Foreskin keratinocyte (primary cell): ENCODE measurements at places on chromosomes 7 and 10. TPM values are rescaled to one million over a fixed set of nuclear protein-coding genes. Genes with fewer than 3 reads are reported as not detected.

GSTO1 gene
- 168 and 181 TPM in 2 replicates for total RNA-seq

CRYGN gene
- not detected in 2 replicates for total RNA-seq

ANKRD61 gene
- 0.14 and 0.28 TPM in 2 replicates for total RNA-seq

ACBD7 gene
- total RNA-seq = 0.07 and 0.20 TPM in 2 replicates

LIPJ gene
- not detected in 2 replicates for total RNA-seq

ARHGEF35 gene
- 13.7 and 29.0 TPM in 2 replicates for total RNA-seq

WASL gene
- total RNA-seq = 34.4 and 35.7 TPM in 2 replicates

GPR146 gene
- not detected in 2 replicates for total RNA-seq

PDCD11 gene
- 47.9 and 53.1 TPM in 2 replicates for total RNA-seq

DNA sequence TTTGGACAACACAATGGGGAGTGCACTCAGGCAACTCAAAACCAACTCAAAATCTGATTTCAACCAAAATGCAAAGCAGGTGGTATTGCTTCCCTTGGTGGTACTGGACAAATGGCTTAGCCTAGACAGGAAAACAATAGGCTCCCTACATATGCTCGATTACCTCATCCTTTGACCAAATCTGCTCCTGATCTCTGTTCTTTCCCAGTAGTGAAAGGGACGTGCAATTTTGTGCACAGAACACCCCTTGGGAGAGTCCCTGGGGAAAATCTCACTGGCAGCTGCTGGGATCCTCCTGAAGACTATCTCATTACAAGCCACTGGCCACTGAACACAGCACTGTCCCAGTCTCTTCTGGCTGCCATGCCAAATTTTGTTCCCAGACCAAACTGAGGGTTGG is 149.2 kb upstream of the VSTM2A start:
- DNase-seq = no peak

- DNase-seq = no peak
These were observed 98.5 kb downstream of the GRB10 start for GRCh38 chr7:50684011-50684712.

GRCh38 chr7:6448943-6449543 is 1.3 kb upstream of the DAGLB start:
- DNase-seq = no peak

- no peak for DNase-seq
These were observed 214.3 kb downstream of the JAZF1 start for GRCh38 chr7:27966219-27966780.

- no peak for DNase-seq
These were observed 131.7 kb upstream of the FAM20C start for GRCh38 chr7:60706-61105.

DNA sequence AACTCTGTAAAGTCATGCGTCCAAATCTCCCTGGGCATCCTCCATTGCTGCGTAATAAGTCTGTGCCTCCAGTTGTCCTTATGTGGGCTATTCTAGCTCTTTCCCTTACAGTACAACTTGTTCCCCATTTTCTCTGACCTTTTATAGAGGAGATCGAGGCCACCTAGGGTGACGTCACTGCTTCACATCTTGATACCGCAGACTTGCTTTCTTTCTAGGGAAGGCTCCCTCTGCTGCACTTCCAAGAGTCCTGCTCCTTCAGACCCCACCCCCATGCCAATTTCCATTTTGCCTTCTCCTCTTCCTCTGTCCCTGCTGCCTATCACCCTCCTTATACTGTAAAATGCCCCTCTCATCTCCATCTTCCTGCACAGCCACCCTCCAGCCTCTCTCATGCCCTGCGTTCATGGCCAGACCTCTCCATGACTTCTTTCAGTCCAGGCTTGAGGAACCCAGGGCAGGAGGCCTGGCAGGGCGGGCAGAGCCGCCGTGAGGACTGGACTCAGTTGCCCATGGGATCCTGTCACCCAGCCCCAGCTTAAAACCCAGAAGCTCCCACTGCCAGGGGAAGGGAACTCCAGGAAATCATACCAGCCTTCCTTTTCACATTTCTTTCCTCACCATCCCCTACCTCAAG is 57.5 kb downstream of the CAMK1D start:
- no peak for DNase-seq

DNA sequence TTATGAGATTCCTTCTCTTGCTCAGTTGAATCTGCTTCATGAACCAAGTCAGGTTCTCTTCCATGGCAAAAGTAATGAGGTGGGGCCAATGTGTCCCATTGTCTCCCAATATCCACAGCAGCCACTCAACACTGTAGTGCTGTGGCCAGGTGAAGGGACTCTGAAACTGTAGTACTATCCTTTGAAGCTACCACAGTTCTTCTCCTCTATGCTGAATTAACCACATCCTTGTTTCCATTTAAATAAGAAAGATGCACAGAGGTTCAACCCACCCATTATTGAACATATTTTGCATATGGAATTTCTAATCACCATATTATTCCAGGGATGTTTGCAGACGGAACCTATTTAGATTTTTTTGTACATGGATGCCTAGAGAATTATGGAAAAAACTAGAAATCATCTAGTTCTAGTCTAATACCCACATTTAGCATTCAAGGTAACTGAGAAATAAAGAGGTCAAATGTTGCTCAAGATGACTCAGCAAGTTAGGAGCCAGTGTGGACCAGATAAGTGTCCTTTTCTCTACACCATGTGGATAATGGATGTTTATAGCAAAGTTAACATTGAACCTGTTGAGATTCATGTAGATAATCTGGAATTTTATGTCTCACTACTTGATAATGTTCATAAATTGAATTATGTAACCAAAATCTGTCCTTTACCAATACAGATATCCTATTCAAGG is 64.5 kb downstream of the LRRTM3 start:
- no peak for DNase-seq

- DNase-seq = no peak
These were observed 136.0 kb upstream of the WNT16 start for GRCh38 chr7:121192834-121193233.

GRCh38 chr10:88952647-88953111 is at the start of gene ACTA2:
Gene ACTA2, minus strand, starts transcription at chr10:88952773. Its CDS starts 3,843 bp downstream, at chr10:88948930.
- no peak for DNase-seq

- DNase-seq = no peak
These were observed 44.2 kb upstream of the PIK3AP1 start for GRCh38 chr10:96764425-96765060.

DNA sequence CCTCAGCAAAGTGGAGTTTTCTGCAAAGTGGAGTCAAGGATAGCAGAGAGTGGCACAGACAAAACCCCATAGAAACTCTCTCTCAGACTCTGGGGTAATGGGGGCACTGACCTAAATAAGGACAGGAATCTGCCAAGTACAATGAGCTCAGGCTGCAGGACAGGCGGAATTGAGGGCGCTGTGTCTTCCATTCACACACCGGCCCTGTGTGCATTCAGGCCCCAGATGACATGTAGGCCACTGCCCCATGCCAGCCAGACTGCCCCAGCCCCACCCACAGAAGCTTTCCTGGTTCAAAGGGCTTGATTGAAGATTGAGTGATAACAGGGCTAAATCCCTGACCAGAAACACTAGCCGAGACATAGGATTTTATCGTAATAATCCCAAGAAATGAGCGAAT is 52.7 kb downstream of the EEPD1 start:
- DNase-seq = no peak

GRCh38 chr10:49508654-49509053 is 30.3 kb downstream of the ERCC6 start:
- no peak for DNase-seq

GRCh38 chr10:100873827-100874326 is 38.9 kb upstream of the SLF2 start:
- no peak for DNase-seq

DNA sequence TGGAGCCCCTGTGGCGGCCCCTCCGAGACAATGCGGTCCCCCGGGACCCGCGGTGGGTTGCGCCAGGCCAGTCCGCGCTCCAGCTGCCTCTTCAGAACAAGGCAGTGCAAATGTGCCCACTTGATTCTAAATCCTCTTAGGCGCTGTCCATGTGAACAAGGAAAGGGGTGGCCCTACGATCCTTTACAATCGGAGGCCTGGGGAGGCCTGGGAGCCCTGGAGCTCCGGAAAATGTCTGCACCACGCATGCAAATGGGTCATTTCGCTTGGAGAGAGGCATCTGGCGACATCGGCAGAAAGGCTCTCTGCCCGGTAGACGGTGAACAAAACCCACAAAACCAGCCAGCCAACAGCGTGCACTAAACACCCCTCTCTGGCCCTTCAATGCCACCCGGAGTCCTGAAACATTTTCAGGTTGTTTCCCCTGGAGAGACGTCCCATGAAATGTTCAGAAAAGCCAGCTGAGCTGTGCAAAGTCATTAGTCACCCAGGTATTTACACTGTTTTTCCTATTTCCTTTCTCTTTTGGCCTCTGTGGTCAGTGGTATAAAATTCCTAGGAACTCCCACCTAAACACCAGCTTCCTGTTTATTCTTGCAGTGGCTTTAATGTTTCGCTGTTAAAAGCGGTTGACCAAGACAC is 102.8 kb upstream of the ZNF438 start:
- DNase-seq = no peak

GRCh38 chr10:101120884-101121653 is 10.0 kb upstream of the TLX1 start:
- DNase-seq = no peak

DNA sequence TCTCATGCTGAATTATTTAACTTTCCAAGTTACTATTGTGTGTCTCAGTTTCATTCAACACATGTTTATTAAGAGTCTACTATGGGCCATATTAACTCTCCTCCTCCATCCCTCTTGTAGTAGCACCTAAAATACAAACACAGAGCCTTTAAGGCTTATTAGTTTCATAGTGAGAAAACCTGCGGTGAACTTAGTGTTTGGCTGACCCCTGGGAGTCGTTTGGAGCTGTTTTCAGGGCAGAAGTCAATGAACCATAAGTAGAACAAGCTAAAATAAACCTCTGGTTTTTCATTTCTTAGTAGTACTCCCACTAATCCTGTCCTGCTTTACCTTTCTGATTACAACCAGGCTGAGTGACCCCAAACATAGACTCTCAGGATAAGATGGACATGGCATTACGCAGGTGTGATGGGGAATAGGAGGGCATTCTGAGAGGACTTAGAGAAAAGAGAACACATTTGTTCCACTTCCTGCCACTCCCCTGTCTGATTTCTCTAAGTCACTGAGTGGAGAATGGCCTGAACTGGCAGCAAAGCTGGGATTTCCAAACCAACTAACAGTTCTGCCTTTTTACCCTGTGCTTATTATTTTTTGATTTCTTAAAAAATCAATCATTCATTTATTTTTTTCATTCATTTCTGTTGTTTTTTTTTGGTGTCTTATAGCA is 74.5 kb downstream of the LRMDA start:
- no peak for DNase-seq

GRCh38 chr7:23715099-23715498 is 5.1 kb downstream of the STK31 start:
- no peak for DNase-seq
